ENCODE measurements at places on chromosomes 2 and 18.
A peak's percentile ranks its signal among the peaks of the same experiment; 100 is the strongest.

- no peak for DNase-seq
Observed at GRCh38 chr2:168211664-168212163, 35.7 kb downstream of the STK39 start.

GRCh38 chr2:128317181-128317898 is 1.3 kb downstream of the HS6ST1 start:
- peak; percentile 27 for DNase-seq

DNA sequence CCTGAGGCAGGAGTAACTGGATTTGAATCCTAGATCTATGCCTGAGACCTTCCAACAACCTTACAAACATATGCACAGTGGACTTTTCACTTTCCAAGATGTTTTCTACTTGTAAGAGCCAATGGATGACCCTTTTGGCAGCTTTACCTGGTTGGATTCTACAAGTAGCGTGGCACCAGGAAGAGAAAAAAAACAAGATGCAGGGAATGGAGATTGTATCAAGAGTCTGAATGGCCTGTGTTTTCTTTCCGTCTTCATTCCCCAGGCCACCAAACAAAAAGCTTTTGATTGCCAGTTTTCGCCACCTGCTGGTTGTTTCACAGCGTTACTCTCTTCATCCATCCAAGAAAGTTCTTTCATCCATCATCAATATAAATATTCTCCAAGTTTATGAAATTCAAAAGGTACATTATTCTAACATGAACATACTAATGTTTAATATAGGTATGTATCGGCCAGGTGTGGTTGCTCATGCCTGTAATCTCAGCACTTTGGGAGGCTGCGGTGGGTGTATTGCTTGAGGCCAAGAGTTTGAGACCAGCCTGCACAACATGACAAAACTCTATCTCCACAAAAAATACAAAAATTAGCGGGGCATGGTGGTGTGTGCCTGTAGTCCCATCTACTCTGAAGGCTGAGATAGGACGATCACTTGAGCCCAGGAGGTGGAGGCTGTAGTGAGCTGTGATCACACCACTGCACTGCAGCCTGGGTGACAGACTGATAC is 3.5 kb upstream of the BCL2 start:
- DNase-seq: peak; percentile 92

DNA sequence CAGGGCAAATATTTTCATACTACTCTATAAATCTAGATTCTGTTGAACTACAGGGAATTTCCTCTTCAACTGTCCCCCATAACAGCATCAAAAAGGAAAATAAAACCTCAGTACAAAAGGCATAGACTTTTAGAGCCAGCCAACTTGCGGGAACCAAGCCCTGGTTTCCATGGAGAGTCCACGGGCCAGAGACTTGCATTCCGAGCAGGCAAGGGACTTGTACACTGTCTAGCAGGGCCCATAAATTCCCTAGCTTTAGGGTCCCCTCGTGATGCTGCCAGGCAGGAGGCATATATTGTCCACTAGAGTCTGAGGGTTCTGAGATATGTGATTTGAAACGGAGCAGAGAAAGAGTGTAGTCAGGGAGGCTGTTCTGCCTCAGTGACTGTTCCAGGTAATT is 153.1 kb upstream of the SLC14A2 start:
- DNase-seq: no peak

GRCh38 chr2:224586127-224586695 is 1.0 kb upstream of the CUL3 start:
- DNase-seq: no peak

GRCh38 chr18:23108496-23108895 is 26.8 kb upstream of the CABLES1 start:
- no peak for DNase-seq

DNA sequence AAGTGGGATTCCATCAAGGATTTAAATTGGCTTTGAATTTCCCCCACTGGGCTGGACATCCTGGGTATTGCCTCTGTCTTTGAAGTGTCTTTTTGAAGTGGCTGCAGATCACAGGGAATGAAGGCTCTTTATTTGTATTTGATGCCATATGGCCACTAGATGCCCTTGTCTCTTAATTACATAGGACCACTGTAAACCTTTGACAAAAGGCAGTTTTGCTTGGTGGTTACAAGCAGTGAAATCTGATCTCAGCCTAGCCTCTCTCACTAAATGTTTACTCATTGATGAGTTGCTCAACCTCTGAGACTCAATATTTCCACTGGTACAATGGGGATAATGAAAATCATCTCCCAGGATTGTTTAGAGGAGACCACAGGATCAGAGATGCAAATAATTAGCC is 102.2 kb downstream of the INSIG2 start:
- no peak for DNase-seq

- peak; percentile 19 for DNase-seq
Observed at GRCh38 chr2:98489971-98490962, 45.6 kb downstream of the INPP4A start.

DNA sequence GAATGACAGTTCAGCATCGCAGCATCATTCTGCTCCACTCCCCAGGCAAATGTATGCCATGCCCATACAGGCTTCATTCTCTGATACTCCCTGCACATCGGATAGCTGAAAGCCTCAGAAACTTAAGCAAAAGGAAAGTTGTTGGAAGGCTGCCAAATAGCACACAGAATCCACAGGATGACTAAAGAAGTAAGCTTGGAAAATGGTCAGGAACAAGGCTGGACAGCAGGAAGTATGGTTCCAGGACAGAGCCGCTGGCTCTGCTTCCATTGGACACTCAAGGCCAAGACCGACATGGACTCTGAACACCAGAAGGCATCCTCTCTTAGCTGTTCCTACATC is 256.5 kb downstream of the CDH20 start:
- DNase-seq: peak; percentile 62

- no peak for DNase-seq
Observed at GRCh38 chr2:78941751-78942150, 83.8 kb upstream of the REG3G start.

- peak; percentile 61 for DNase-seq
Observed at GRCh38 chr18:13379930-13380690, 161.6 kb downstream of the LDLRAD4 start.

DNA sequence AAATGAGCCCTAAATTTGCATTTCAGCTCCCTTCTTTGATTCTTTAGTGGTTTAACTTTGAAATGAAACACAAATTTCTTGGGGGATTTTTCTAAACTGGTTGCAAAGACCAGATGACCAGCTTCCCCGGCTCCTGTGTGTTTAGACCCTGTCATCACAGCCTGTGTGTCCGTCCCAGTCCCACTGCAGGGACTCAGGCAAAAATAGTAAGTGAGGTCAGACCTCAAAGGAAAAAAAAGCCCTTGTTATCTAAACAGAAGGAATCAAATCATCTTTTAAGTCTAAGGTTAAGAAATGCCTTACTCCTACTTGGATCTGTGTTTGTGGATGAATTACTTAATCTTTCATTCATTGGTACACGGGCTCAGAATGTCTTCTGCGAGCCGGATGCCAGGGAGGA is 423.7 kb downstream of the LPIN1 start:
- no peak for DNase-seq

- no peak for DNase-seq
Observed at GRCh38 chr2:50419778-50420177, 612.2 kb downstream of the NRXN1 start.

DNA sequence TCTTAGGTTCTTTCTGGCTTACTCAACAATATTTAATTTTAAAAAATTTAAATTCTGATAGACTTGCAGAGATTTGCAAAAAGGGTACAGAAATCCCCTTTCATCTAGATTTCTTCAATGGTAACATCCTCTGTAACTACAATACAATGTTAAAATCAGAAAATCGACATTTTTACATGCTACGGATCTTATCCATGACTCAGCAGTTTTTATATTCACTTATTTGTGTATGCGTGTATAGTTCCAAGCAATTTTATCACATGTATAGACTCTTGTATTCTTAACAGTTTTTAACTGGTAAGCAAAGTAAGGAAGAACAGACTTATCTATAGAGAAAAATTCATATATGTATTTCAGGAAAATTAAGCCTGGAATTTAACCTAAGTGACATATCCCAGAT is 256.1 kb upstream of the MEX3C start:
- DNase-seq: no peak

DNA sequence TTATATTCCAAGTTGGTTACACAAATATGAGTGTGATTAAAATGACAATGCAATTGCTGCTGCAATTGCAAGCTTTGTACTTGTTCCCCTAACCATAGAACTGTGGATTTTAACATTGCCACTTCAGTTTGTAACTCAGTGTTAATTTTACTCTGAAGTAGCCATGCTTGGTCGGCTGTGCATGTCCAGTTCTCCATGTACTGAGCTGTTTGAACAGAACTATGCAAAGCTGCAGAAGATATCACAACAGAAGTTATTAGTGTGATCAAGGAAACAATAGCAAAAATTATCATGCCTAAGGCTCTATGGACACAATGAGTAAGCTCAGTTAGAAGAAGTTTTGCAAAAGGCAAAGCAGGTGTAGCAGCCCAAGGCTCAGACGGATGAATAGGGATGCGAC is 45.3 kb downstream of the CXCR4 start:
- DNase-seq: no peak

- DNase-seq: no peak
Observed at GRCh38 chr2:123453046-123453700, 571.9 kb upstream of the CNTNAP5 start.

GRCh38 chr2:172333235-172333977 is 94.0 kb upstream of the ITGA6 start:
- peak; percentile 61 for DNase-seq

- DNase-seq: peak; percentile 57
Observed at GRCh38 chr18:80171054-80171872, 62.2 kb downstream of the ADNP2 start.

DNA sequence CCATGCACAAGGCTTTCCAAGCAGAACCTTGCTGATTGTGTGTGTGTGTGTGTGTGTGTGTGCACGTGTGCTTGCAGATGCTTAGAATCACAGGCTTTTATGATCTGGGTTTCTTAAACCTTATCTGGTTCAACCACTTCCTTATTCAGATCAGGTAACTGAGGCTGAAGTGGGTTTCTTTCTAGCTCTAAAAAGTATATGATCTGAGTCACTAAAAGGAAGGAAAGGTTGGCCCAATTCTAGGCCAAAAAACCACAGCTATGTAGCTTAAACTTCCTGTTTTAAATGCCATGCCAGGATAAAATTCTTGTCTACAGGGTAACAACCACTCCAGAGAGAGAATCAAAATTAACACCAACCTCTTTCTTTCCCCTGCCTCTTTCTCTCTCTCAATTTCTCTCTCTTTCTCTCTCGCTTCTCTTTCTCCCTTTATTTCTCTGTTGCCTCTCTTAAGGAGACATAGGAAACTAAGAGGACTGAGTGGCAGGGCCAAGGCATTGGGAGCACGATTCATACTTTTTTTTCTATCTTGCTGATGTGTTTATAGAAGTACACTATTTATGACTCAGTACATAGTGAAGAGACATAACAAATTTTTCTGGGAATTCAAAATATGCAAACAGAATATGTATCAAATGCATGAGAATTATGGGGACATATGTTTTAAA is 140.3 kb downstream of the TRIB2 start:
- DNase-seq: no peak

DNA sequence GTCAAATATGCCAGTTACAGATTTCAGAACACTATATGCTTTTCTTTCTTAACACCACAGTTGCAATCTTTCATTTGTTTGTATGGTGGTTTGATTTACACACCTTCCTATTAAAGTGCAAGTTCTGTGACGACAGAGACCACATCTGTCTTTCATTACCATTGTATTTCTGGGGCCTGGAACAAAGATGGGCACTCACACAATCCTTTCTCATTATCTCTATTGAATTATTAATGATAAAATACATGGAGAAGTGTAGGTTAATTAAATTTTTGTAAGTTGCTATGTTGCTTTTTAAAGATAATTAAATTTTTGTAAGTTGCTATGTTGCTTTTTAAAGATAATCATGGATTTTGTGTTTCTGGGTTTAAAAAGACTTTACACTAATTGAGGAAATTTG is 79.9 kb downstream of the KCTD18 start:
- DNase-seq: no peak

- DNase-seq: peak; percentile 59
Observed at GRCh38 chr18:22813648-22814328, 119.3 kb upstream of the RBBP8 start.

DNA sequence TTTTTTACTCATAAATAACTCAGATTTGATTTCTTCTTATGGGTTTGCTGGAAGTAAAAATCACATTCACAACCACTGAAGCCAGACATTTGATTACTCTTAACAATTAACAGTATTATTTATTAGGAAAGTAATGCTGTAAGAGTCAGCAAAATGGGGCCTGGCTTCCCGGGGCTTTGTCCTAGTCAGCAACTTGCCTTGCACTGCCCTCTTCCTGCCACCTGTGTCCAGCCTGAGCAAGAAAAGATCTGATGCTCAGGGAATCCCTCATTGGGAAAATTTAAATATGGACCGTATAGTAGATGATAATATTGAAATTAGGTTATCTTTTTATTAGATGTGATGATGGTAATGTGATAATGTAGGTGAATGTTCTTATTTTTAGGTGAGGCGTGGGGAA is 30.8 kb upstream of the ACYP2 start:
- DNase-seq: no peak

DNA sequence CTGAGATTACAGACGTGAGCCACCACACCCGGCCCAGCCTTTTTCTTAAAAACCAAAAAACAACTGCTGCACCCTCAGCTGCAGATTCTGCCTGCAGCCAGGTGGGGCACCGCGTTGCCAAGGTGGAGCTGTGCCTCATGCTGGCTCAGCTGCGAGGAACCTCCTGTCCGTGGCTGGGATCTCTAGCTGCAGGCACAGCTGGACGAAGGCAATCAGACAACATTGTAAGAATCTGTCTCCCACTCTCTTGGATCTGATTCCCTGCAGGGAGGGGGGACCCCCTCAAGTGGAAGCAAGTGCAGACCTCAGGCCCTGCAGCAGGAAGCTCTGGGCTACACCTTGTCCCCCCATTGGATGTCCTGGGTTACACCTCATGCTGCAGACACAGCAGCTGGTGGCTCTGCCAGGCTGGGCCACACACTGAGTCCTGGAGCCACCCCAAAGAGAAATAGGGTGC is 24.1 kb downstream of the CIDEA start:
- DNase-seq: peak; percentile 57

- no peak for DNase-seq
Observed at GRCh38 chr2:182616471-182617393, 99.3 kb upstream of the DNAJC10 start.

- DNase-seq: no peak
Observed at GRCh38 chr2:41040782-41041520, 589.1 kb upstream of the SLC8A1 start.

DNA sequence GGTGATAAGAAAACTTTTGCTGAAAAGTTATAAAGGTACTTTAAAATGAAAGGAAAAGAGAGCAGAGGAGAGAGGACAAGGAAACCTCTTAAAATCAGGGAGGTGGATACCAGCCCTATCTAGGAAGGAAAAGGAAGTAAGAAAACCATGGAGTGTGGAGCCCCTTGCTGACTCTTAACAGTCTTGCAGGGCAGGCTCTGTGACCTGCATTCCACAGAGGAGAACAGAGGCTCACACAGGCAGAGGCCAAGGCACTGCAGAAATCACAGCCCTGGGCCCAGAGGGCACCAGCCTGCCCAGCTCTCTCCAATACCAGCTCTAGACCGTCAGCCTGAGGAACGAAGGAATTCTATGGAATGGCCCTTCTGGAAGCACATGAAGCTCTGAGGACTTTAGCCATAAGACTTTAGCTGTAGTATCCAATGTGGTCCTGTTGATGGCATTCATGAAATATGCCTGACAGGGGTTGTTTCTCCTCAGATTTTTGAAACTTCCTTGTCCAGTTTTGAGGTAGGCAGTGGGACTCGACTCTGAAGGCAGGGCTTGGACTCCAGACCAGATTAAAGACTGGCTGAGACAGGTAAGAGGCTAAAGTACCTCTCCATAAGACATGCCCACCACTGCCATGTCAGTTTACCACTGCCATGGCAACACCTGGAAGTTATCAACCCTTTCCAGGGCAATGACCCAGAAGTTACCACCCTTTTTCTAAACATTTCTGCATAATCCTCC is 216.3 kb downstream of the ANAPC1 start:
- DNase-seq: no peak
